Sigmoid colon (tissue), 7 donors: ENCODE measurements at places on chromosomes 16 and 17. TPM values are rescaled to one million over a fixed set of nuclear protein-coding genes. Genes with fewer than 3 reads are reported as not detected.

DNA sequence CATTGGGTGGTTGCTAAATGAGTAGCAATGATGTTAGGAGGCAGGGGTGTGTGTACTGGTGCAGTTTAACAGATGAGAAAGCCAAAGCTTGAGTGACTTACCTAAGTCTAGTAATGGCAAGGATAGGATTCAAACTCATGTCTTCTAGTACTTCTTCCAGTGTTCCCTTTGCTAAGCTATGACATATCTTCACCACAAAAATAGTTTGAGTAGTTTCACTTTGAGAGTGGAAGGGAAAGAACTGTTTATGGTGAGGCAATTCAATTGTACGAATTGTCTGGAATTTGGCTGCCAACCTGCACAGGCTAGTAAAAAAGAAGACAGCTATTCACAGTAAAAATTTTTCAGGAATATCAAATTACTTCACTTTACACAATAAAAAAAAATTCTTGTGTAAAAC, 138.0 kb downstream of the NLK start:
- no peak for DNase-seq

DNA sequence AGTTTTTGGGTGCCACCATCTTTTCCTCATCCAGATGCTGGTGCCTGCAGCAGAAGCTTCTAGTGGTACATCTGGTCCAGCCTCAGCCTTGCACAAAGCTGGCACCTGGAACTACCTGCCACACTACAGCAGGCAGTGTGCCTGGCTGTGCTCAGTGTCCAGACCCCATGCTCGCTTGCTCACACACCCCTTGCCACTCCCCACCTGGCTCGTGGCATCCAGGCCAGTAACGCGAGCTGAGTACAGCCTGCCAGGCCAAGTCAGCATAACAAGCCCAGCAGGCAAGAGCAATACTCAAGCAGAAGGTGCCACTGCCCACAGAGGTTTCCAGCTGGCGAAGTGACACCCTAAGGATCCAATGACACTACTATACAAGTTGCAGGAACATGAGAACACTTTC, 29.7 kb upstream of the KIF2B start:
- DNase-seq, result no peak

- DNase-seq, result no peak
Measured at GRCh38 chr17:30232824-30233427, 2.6 kb downstream of the SLC6A4 start.

GRCh38 chr16:75105306-75106061, 11.1 kb downstream of the LDHD start:
- peak; percentile 97 for DNase-seq

GRCh38 chr17:72726936-72727335, 365.6 kb downstream of the SLC39A11 start:
- no peak for DNase-seq

DNA sequence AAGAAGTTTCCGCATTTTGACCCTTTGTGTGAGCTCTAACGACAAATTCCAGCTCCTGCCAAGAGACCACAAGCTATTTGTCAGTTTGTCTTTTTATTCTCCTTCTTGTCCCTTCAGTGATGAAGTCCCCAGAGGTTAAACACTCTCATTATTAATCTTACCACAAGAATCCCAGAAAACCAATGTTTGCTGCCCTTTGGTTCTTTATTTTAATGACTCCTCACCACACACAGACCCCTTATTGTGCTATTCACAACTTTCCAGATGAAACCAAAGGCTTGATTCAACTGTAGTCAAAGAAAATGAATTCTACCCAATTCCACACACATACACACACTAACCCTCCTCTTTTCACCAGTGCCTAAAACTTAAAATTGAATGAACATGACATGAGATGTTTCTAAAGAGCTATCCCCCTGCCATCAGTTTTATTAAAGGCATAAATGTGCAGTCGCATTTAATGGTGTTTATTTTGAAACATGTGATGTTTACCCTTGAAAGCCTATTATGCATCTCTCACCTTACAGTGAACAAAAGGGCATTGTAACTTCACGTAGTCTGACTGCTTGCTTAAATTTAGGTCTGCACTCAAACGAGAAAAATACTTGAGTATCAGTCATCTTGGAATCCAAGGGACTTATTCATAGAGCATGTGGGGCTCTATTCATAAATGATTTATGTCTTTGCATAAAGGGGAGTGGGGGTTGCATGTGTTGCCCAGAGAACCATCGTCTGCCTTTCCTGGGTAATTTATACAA, 44.1 kb downstream of the PCTP start:
- DNase-seq, result no peak

GRCh38 chr17:82006468-82007227, 16.0 kb downstream of the CENPX start:
- peak; percentile 86 for DNase-seq

DNA sequence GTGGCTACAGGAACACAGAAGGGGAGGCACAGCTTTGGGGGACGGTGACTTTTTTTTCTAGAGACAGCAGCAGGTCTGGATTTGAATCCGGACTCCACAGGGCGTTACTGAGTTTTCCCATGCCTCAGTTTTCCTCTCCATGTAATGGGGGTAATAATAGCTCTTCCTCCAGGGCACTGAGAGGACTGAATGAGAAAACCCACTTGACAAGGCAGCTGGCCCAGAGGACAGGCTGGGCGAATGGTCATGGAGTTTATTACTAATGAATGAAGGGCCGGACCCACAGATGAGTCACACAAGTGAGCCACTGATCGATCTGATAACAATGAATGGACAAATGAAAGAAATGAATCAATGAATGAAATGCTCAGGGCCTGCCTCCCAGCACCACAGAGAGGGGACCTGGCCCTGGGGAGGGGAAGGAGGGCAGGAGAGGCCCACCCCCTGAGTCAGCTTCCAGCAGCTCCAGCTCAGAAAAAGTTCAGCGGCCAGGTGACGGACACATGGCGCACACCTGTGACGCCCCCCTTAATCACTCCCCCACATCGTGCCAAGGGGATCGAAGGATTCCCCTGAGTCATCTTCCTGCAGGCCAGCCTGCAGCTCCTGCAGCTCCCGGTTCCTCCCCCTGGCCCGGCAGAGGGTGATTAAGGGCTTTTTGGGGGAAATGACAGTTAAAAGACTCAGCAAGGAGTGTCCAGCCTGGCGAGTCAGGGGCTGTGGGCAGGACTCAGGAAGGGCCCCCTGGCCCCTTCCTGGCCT, 54.3 kb downstream of the SOCS1 start:
- DNase-seq, result no peak

DNA sequence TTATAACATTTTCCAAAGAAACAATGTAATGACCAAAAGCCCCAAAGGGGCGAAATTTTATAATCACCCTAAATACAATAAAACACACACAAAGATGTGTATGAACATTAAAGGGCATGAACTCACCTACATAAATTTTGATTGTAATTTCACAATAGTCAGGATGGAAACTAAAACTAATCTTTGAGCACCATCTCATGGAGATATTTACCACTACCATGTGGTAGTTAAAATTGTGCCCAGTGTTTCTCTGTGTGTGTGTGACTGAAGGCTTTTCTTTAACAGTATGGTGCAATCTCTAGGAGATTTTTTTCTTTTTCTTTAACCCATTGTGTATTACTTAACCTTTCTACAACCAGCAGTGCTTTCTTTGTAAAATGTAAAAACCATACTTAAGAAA, 19.7 kb upstream of the MEIOC start:
- DNase-seq, result no peak

DNA sequence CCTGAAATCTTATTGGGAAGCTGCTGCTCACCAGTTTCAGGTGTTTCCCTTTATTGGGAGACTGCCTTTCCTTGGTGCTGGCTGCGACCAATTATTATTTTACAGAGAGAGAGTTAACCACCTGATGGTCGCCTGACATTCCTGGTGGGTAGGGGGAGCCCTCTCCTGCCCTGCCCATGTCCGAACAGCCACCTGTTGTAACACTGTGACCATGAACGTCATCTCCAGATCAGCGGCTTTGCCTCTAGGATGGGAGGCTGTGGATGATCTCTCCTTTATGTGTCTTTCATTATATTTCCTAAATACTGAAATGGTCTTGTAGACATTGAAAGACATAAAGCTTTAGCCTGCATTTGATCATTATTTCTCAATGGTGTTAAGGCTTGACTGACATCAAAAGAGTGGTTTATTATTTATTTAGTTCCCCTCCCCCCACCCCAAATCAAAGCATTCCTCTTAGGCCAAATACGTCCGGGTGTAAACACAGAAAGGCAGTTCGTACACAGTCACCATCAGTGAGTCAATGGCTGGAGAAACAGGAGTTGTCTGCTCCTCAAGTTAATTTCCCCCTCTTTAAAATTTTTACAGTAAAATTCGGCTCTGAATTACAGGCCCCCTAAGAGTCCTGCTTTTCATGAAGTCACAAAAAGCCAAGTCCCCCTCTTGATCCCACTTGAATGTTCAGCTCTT, 57.8 kb upstream of the CACNG5 start:
- no peak for DNase-seq

- no peak for DNase-seq
Measured at GRCh38 chr17:77426676-77427386, 286.1 kb downstream of the SEC14L1 start.

- DNase-seq, result no peak
Measured at GRCh38 chr17:82036634-82037091, 834 bp downstream of the DCXR start.

DNA sequence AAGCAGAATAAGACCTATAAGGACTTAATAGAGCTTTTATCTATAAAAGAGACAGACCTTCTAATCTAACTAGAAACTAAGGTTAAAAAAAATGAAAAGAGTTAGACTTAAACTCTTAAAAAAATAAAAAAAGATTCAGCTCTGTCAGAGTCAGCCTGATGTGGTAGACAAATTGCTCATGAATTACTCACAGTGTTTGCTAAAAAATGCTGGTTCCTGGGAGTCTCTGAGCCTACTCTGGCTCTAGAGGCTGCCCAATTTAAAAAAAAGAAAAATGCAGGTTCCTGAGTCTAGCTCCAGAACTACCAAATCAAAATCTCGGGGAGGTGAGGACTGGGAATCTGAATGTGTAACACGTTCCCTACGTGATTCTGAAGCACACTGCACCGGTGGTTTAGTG, 18.1 kb downstream of the SOST start:
- DNase-seq, result no peak

GRCh38 chr16:88686062-88686438, 257 bp downstream of the SNAI3 start:
- no peak for DNase-seq

DNA sequence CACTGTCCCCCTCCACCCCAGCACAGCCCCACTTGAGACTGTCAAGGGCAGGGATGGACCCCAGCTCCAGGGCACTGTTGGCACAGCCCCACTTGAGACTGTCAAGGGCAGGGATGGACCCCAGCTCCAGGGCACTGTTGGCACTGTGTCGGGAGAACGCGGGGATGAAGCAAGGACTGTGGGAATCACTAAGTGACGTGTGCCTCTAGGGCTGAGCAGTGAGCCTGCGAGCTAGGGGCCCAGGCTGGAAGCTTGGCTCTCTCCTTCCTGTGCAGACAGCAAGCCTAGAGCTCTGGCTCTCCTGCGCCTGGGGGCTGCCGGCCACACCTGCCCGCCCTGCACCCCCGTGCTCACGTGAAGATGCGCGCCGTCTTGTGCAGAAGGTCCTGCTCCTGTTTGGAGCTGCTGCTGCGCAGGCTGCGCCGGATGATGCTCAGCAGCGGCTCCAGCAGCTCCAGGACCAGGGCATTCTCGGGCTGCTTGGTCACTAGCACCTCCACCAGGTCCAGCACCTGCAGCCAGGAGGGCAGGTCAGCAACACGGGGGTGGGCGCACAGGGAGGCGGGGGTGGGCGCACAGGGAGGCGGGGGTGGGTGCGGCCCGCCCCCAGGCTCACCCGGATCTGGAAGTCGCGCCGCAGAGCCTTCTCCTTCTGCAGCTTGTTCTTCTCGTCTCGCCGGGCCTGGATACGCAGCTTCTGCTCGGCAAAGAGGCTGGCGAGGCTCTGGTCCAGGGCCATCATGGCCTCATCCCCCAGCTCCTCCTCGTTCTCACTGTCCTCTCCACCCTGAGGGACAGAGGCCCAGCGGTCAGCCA, 10.8 kb downstream of the MYBBP1A start:
- DNase-seq, result peak; percentile 61

DNA sequence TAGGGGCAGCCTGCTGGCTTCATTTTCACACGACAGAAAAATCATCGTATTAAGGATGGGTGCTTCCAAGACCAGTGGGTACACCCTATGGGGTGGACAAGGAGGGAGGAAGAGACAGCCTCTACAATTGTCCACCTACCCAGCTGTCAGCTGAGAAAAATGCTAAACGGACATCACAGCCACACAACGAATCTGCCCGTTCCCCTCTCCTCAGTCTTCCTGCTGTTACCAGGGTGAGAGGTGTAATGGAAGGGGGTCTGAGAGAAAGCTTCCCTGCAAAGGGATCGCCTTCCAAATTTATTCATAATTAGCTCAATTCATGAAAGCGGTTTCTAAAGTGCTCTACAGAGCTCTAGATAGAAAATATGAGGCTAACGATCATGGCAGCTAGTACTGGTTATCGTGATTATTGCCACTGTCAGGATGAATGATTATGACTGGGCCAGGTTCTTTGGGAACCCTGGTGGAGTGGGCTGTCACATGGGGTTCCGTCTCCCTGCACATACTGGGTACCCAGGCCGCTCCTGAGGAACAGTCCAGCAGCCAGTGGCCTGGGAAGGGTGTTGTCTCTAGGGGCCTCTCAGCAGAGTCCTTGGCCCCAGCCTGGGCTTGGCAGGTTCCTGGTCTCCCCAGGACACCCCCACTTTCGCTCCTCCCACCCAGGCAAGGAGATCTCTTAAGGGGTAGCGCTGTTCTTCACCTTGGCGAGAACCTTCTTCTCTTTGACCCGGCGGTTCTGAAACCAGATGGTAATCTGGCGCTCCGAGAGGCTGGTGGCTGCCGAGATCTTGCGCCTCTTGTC, 2.2 kb downstream of the HOXB13 start:
- DNase-seq, result peak; percentile 33

GRCh38 chr16:88798772-88799455, 4.7 kb upstream of the CDT1 start:
- no peak for DNase-seq

GRCh38 chr17:58367461-58367860, 15.5 kb upstream of the SUPT4H1 start:
- no peak for DNase-seq

DNA sequence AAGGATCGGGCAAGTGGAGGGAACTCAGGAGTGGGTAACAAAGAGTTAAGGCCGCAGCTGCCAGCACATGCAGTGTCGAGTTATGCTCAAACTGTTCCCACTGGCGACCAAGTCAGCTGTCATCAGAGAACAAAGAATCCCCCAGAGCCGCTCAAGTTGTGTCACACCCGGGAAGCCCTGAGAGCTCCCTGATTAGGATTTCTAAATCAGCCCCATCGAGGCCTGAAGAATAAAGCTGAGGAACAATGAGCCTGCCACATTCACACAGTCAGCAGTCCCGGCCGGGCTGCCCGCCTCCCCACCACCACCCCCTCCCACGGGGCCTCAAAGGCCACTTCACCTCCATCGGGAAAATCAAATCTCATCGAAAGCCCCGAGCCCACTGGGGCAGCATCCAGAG, 84.5 kb downstream of the SOX9 start:
- DNase-seq, result no peak

Gene CACNA1H
- 0.46 TPM for polyA plus RNA-seq

Gene ATP2A3
- polyA plus RNA-seq, result 158 TPM

Gene CHST6
- polyA plus RNA-seq, result under 0.01 TPM

Gene PAFAH1B1
- 63.8 TPM for polyA plus RNA-seq

Gene ARL5C
- polyA plus RNA-seq, result not detected

Gene C17orf50
- not detected for polyA plus RNA-seq

Gene CES3
- polyA plus RNA-seq, result 10.8 TPM

Gene ANKS4B
- 32.4 TPM for polyA plus RNA-seq

Gene SRL
- 0.46 TPM for polyA plus RNA-seq

Gene BICDL2
- 62.5 TPM for polyA plus RNA-seq

Gene TEX19
- polyA plus RNA-seq, result not detected

Gene ZNF423
- polyA plus RNA-seq, result 3.3 TPM

Gene LGALS9C
- polyA plus RNA-seq, result 38.6 TPM

Gene KCNH6
- polyA plus RNA-seq, result not detected
